Sigmoid colon (tissue), 7 donors: ENCODE measurements at places on chromosomes 2 and 18. TPM values are rescaled to one million over a fixed set of nuclear protein-coding genes. Genes with fewer than 3 reads are reported as not detected.

DNA sequence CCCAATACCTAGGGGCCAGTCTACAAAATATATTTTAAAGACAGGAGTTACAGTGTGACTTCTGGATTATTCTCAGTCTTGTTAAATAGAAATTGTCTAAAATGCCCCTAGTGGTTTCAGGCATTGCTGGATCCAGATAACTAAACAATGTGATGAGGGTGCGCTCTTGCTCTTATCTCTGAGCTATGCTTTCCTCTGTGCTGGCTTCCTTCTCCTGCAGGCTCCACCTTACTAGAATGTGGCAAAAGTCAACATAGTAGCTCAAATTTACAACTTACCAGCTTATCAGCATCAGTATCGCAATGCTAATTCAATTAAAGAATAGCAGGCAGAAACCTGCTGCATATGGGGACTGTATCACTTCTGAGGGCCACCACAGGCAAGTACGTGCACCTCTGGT lies 61.3 kb upstream of the RNU4ATAC start:
- no peak for DNase-seq
- peaks cover 43% of the 10 kb centered on the region for H3K36me3 ChIP-seq
- H3K27ac ChIP-seq, result no peak overlapping the region
- no peaks in the 10 kb centered on the region for H3K4me1 ChIP-seq
- H3K27me3 ChIP-seq, result no peaks in the 10 kb centered on the region

- no peak overlapping the region for H3K4me3 ChIP-seq
- DNase-seq, result no peak
- H3K36me3 ChIP-seq, result no peaks in the 10 kb centered on the region
- H3K27me3 ChIP-seq, result no peaks in the 10 kb centered on the region
- no peak overlapping the region for H3K27ac ChIP-seq
Measured at GRCh38 chr2:28206762-28207161, 185.9 kb upstream of the FOSL2 start.

DNA sequence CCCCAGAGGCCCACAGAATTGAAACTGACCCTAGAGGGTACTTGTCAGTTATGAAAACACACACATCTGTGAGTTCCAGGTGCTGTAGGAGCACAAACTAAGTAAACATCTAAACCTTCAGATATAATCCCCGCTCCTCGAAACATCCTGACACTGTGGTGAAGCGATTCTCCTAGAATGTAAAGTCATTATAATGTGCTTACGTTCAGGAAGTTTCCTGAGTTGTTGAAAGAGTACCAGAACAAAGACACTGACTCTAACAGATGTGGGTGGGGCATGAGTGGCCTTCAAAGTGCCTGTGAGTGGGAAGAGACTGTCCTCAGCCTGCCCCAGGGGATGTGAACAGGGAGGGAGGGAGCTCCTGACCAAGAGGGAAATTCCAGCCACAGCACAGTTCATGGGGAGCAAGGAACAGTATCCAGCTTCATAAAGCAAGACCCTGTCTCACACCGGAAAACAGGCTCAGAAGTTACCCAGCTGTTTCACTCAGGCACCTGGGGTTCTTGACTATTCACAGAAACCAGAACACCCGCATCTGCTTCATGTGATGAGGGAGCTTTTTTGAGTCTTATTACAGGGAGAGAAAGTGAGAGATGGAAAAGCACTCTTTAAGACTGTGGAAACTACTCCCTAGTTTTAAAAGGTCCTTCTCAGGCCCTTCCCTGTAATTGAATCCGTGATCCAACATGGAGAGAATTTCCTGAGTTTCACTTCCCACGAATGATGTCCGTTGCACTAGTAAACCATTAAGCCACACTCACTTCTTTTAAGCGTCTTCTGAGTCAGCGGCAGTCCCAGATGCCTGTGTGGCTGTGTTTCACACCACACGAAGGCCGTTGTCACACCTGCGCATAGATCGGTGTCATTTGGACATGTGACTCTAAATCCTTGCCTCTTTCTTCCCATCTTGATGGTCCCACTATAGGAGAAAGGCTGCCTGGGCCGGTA lies 88.6 kb upstream of the EML6 start:
- peaks cover 42% of the 10 kb centered on the region for H3K36me3 ChIP-seq
- H3K4me1 ChIP-seq, result peaks cover 64% of the 10 kb centered on the region
- H3K27me3 ChIP-seq, result no peaks in the 10 kb centered on the region
- H3K27ac ChIP-seq, result peak overlapping the region; percentile 70
- H3K4me3 ChIP-seq, result no peak overlapping the region

DNA sequence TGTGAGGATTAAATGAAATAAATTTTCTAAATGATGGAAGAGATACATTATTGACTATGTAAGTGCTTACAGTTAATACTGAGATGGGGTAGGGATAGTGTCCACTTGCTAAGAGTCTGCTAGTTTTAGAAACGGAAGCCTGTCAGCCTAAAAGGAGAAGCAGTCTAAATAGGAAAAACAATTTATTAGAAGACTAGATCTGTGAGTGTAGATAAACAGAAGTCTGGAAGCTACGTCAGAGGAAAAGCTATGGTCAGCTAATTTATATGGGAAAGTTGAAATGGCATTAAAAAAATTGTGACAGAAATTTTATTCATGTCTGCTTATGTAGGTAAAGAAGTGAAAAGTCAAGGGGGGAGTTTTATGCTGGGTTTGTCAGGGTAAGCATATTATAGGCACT lies 1338.4 kb upstream of the CHAC2 start:
- no peaks in the 10 kb centered on the region for H3K4me1 ChIP-seq
- no peaks in the 10 kb centered on the region for H3K36me3 ChIP-seq
- no peak overlapping the region for H3K4me3 ChIP-seq
- H3K27me3 ChIP-seq, result no peaks in the 10 kb centered on the region
- H3K27ac ChIP-seq, result no peak overlapping the region

DNA sequence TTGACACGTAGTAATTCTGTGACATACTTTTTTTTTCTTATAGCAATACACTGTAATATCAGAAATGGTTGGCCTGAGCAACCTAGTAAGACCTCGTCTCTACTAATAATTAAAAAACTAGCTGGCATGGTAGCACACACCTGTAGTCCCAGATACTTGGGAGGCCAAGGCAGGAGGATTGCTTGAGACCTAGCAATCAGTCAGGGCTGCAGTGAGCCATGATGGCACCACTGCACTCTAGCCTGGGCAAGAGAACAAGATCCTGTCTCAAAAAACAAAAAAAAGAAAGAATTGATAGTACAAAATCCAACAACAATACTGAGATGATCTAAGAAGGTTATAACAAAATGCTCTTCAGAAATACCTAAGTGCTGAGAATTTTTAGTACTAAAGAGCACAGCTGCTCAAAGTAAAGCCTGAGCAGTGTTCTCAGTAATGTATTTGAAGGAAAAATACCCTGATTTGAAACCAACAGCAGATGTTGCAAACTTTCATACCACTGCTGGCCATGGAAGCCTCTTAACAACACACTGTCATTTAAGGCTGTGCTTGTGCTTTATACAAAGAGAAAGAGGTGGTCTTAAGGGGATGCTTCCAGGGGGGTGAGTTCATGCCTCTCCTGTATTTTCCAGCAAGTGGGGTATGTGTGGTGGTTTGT lies 132.6 kb upstream of the CDCA7 start:
- no peak overlapping the region for H3K27ac ChIP-seq
- H3K27me3 ChIP-seq, result no peaks in the 10 kb centered on the region
- no peaks in the 10 kb centered on the region for H3K4me1 ChIP-seq
- no peak overlapping the region for H3K4me3 ChIP-seq
- no peaks in the 10 kb centered on the region for H3K36me3 ChIP-seq
- DNase-seq, result no peak

FLACC1 gene
- 1.6 TPM for total RNA-seq

MYO3B gene
- not detected for total RNA-seq
